Activated CD4-positive, alpha-beta T cell treated with anti-CD3 and anti-CD28 coated beads, Interleukin-2, amount 50 U/mL, for 4 hours (primary cell): ENCODE measurements at places on chromosomes 5 and 9.

GRCh38 chr9:127788337-127789011 is 2.6 kb downstream of the CDK9 start:
- peak; percentile 33 for DNase-seq

DNA sequence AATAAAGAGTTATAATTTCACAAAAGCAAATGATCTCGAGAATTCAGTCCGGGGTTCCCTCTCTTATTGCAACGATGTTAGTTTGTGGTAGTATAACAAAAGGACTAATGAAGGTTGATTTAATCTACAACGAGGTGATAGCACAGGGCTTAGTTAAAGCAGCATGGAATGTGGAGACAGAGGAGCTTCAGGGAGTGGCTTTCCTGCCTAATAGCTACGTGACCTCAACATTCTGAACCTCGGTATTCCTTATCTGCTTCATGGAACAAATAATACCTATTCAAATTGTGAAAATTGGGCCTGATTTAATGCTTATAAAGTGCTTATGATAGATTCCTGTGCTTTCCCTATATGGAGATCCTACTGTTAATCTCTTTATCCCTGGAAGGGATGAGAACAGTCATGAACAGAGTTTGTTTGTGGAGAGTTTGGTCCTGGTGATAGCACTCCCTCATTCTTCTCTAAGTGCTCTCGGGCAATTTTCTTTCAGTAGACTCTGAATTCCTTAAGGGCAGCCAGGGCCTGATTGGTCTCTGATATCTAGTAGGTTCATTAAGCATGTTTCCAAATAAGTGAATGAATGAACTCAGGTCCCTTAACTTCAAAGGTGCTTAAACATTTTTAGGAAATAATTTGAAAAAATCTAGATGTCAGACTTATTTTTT is 104.1 kb upstream of the TUT7 start:
- no peak for DNase-seq

DNA sequence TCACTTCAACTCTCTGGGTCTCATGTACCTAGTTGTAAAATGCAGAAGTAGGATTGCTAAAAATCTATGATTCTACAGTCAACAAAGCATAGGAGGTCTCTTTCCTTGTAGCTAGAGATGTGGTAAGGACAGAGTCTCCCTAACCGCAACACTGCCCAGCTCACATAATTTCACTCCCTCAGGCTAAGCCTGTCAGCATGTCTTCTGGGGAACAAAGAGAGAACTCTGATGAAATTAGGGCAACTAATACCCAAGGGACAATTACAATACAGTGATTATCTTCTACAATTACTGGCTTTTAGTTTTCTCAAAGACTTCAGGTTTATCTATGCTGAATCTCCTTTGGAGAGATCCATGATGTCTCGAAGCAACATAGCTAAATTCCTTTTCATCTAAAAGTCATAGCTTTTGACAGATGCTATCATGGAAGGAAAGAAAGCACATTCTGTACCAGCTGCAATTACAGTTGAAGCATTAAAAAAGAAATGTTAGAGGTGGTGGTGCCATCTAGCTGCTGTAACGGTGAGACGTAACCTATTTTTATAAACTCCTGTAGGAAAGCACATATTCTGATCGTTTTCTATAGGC is 141.1 kb upstream of the TARS1 start:
- no peak for DNase-seq

GRCh38 chr5:36581070-36581469 is 25.3 kb upstream of the SLC1A3 start:
- no peak for DNase-seq

- DNase-seq: no peak
These were observed 96.3 kb downstream of the CD180 start for GRCh38 chr5:67100301-67100700.

DNA sequence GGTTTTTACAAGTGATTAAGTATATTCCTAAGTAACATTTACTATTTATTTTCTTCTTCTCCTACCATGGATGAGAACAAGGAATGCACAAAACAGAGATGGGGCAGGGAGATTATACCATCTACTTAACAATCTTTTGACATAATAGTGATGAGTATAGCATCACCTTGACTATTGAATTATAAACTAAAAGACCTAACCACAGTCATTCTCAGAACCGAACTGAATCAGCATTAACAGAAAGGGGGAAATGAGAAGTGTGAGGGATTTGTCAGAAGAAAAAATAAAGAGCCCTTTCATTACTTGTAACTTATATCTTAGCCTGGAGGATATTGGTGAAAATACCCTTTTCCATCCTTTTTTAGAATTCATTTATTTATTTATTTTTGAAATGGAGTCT is 21.9 kb downstream of the OR2Y1 start:
- DNase-seq: no peak

DNA sequence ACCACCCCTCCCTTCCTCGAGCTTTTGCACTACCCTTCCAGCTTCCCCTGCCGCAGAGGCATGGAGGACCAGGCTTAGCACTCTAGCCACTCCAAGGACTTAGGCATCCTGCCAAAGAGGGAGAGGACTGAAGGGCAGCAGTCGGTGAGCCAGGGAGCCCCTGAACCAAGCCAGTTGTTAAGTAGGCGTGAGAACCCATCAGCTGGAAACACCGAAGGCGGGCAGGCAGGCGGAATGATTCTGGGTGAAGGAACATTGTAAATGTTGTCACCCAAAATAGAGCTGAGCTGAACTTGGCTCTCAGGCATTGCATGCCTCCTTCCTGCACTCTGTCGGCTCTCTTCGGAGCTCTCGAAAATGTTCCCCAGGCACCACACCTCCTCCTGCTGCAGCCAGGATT is 42.8 kb downstream of the NRG2 start:
- no peak for DNase-seq
